ENCODE measurements at places on chromosomes 6 and 20.

GRCh38 chr6:169366258-169366901 is 112.7 kb upstream of the THBS2 start:
- no peak for DNase-seq

DNA sequence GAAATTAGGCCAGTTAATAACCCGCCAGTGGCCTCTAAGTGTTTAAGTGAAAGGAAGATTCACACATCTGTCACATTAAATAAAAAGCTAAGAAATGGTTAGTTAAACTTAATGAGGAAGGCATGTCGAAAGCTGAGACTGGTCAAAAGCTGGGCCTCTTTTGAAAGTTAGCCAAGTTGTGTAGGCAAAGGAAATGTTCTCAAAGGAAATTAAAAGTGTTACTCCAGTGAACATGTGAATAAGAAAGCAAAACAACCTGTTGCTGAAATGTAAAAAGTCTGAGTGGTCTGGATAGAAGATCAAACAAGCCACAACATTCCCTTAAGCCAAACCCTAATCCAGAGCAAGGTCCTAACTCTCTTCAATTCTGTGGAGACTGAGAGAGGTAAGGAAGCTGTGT is 10.9 kb upstream of the MTRF1L start:
- DNase-seq = no peak

DNA sequence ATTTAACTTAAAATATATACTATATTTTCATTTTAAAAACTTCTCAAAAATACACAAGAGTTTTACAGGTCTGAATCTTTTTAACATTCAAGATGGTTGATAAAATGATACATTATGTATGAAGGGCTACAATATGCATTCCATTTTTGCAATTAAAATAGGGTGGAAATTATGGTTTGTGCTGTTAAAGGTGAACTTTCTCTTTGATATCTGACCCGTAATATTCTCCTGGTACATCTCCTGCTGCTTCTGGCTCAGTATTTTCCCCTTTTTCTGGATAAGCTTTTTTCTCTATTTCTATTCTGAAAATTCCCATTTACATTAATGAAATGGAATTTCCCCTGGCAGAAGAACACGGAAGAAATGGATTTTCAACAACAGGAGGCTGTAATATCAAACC is 27.4 kb upstream of the LCA5 start:
- no peak for DNase-seq

DNA sequence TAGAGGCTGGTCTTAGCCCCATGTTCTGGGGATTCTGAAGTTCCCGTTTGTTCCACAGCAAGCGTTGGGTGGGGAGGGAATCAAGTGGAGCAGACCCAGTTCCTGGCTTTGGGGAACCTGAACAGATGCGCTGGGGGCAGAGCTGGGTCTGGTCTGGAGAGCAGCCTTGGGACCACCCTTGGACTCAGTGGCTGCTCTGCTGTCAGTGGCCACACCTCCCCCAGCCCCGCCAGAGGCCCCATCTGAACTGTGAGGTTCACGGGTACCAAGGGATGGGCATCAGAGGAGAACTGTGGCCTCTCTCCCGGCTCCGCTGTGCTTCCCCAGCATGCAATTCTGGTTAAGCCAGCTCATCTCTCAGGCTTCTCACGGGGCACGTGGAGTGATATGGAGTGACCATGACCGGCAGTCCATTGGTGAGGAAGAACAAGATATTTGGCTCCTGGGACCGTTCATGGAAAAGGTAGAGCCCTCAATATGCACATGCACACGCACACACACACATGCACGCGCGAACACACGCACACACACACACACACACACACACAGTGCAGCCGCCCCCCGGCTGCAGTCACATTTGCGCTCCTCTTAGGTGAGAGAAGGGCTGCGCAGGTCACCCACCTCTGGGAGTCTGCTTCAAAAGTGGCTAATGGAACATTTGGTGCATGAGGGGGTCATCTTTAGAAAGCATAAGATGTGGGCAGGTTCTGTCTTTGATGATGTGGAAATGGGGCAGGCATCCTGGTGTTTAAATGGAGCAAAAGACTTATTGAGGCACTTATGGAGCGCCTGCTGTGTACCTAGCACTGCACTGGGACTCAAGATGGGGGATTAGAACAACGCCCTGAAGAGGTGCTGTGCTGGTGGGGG is 6.0 kb downstream of the DLGAP4 start:
- DNase-seq = no peak

DNA sequence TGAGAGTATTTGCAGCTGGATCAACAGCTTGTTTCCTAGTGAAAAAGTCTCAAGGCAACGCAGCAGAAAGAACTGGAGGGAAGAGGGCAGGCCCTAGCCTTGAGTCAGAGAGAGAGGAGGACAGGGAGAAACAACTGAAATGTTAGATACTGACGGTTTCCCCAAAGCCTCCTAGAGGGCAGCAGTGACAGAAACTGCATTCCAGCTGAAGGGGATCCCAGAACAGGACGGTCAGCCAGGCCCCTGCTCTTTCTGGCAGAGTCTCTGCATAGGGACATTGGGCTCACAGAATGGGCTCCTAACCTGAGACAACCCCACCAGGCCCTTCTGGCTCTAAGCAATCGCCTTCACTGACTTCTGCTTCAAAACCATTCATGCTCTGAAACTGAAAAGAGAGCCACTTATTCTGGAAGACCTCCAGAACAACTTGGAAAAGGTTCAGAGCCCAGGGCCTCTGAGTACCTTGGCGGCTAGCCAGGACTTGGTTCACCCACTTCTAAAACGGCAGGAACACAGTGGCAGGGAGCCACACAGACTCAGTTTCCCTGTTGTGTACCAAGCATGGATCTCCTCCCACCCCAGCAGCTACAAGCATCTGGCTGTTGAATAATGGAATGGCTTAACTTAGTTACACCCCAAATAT is 72.9 kb downstream of the PSMB1 start:
- DNase-seq = no peak

DNA sequence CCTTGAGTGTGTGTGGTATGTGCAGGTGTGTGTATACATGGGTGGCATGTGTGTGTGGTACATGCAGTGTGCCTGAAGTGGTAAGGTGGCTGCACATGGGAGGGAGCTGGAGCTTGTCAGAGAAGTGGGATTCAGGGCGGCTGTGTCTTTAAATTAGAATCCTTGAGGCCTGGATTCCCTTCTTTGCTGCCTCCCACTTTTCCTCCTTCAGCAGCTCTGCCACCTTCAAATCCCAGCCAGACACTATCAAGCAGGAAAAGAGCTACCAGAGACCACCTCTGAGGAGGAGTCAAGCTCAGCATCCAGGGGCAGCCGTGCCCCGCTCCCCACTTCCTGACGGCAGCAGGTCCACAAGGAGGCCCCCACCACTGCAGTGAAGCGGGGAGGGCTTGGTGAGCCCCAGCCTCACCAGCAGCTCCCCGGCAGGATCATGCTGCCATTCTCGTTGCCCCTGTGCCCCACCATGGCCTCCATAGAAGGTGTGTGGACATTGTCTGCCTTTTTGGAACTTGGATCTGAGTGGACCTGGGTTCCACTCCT is 131.0 kb upstream of the MLN start:
- no peak for DNase-seq

DNA sequence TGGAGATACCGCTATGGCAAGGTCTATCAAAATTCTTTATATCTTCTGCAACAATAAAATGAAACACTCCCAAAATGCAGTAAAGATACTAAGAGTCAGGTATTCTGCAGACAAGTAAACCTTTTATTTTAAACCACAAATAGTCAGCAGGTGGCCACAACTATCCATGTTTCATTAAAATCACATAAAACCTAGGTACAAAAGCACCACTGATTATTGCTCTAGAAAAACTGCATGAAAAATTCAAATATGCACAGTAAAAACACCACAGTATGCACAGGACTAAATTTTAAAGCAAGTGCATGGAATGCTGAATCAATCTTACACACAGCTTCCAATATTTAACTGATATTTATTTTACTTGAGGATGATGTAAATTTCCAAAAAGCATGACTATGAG is 33.3 kb downstream of the HMGN3 start:
- no peak for DNase-seq

DNA sequence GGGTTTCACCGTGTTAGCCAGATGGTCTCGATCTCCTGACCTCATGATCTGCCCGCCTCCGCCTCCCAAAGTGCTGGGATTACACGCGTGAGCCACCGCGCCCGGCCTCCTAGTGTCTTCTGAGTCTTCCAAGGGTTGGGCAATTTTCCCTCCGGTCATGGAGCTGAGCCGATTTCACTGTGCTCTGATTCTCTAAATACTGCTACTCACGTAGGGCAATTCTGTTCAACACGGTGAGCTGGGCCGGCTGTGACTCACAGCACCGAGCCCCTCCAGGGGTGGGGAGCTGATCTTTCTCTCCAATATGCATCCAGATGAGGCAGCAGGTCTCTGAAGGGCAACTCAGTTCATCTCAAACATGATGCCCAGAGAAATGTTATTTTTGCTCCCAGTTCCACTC is 71.6 kb upstream of the CD93 start:
- no peak for DNase-seq

- DNase-seq = no peak
Measured at GRCh38 chr6:101608703-101609102, 215.2 kb downstream of the GRIK2 start.

DNA sequence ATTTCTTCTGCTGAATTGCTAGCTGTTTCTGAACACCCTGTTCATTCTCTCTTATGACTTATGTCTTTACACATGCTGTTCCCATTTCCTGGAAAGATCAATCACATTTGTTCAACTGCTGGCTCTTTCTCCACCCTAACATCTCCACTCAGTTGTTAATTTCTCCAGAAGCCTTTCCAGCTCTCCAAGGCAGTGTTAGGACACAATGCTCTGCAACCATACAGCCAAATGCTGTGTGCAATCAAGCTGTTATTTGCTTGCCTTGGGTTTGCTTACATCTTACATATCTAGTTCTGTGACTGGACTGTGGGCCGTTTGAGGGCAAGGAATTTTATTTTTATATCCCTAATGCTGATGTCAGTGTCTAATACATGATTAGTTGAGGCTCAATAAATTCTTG is 24.2 kb upstream of the CITED2 start:
- no peak for DNase-seq

DNA sequence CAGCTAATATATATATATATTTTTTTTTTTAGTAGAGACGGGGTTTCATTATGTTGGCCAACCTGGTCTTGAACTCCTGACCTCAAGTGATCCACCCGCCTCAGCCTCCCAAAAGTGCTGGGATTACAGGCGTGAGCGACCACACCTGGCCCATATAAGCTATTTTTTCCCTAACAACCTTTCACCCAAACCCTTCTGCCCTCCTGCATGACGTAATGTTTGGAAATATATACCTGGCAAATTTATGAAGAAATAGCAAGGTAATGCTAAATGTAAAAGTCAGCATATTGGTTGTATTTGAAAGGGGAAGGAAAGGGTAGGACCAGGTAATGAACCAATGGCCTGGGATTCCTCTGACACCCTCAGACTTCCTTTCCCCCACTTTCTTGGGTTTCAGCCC is 325.5 kb upstream of the ARID1B start:
- no peak for DNase-seq

- DNase-seq = no peak
Measured at GRCh38 chr6:164283574-164283973, 869.1 kb downstream of the QKI start.

GRCh38 chr6:160750276-160750689 is 48.2 kb downstream of the PLG start:
- DNase-seq = no peak

DNA sequence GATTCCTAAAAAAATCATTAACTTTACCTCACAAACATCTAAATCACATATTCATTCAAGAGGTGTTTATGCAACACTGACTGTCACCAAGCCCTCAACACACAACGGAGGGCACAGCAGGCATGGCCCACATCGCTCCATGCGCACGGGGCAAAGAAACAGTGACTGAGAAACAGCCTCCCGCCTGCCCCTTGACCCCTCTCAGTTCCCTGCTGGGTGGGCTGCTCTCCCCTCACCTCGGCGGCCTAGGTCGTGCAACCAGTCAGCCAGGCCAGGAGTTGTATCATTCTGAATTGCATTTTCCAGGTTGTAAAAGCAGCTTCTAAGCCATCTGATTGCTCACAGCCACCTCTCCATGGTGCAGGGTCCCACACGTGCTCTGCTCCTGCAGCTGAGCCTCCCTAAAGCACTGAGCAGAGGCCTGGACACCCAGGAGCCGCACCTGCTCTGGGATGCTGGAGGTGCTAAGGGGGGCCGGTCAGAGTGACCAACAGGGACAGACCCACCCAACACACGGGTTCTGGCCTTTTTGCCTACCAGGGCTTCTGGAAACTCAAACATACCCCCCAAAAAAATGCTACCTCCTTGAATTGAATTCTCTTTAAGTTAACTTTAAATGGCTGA is 37.9 kb downstream of the TAF4 start:
- no peak for DNase-seq

GRCh38 chr20:54014293-54014926 is 56.0 kb downstream of the BCAS1 start:
- no peak for DNase-seq

DNA sequence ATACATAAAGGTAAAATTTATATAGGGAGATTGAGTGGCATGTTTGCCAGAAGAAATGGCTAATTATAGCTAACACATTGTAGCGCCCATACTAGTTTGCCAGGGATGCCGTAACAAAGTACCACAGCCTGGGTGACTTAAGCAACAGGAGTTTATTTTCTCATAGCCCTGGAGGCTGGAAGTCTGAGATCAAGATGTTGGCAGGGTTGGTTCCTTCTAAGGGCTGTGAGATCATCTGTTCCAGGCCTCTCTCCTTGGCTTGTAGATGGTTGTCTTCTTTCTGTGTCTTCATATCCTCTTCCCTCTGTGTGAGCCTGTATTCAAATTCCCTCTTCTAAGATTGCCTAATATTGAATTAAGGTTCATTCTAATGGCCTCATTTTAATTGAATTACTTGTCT is 417.5 kb upstream of the OPRM1 start:
- DNase-seq = no peak

- DNase-seq = no peak
Measured at GRCh38 chr6:140684776-140685550, 1310.5 kb upstream of the CITED2 start.

DNA sequence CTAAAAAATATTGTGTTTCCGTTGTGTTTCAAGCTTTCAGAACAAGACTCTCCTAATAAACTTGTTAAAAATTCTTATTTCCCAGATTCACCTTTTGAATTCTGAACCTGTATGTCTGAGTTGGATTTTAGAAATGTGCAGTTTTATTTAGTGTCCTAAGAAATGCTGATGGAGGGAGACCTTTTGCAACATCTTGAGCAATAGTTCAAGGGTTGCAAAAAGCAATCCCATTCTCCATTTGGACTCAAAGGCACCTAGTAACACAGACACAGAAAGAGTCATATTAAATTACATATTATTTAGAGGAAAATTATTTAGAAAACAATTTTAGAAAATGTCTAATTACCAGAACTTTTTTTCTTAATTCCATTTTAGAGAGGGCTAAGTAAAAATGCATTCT is 448.5 kb downstream of the FRK start:
- no peak for DNase-seq

DNA sequence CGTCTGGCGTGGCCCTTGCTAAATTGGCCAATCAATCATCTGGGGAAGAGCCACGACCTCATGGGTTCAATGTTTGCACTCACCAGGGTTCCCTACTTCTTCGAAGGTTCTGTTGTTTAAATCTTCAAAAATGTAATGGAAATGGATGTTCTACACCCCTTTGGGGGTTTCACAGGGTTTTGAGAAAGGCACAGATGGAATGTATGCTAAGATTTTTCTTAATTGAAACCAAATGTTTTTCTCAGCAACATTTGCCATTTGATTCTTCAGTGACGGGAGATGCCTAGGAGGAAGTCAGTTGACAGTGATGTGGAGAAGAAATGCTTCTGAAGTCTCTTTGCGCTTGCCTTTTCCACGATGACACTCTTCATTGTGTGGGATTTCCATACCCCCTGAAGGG is 312.3 kb downstream of the ESR1 start:
- no peak for DNase-seq
